ENCODE measurements at places on chromosomes 2 and 18.
A peak's percentile ranks its signal among the peaks of the same experiment; 100 is the strongest.

DNA sequence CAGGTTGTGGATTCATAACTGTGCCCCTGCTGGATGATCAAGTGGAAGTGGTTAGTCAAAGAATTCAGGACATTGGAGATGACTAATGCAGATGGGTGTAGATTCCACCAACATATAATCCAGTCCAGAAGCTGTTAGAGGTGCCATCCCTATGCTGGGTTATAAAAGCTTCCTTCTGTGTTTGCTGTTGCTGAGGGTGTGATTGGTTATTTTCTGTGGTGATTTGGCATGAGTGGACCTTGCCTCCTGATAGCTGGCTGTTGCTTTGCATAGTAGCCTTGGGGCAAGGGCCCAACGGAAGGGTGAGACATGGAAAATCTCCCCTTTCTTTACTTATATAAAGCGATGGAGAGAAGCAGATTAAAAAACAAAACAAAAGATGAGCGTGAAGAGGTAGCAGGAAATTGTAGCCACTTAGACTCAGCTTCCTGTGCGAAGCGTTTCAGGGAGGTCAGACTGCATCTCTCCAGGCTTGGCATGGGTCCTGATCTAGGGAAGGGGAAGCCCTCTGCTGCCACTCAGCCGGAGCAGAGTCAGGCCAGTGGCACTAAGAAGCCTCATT lies 190.4 kb downstream of the FMNL2 start:
- no peak for DNase-seq

DNA sequence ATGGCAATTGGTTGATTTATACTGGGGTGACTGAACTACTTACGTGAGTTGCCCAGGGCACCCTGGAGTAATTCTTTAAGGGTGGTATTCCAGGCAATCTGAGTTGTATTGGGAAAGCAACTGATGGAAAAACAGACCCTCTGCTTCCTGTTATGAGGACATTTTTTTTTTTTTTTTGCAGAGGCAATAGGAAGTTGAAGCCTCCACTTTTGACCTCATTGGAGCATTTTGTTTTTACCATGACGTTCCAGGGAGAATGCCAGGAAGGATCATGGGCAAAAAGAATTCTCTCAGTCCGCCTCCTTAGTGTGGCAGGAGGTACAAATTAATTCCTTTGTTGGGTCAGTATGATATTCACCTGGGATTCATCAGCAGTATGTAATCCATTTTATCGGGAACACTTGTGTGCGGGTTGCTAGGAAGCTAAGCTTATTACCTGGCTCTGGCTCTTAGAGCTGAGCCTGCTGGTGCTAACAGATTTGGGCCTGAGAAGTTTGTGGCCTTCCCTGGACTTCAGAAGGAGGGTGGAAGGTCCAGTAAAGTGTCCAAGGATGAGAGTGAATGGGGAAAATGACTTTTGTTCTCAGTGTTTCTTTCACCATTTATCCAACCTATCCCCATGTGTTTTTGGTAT lies 272.9 kb upstream of the EPAS1 start:
- DNase-seq: no peak

DNA sequence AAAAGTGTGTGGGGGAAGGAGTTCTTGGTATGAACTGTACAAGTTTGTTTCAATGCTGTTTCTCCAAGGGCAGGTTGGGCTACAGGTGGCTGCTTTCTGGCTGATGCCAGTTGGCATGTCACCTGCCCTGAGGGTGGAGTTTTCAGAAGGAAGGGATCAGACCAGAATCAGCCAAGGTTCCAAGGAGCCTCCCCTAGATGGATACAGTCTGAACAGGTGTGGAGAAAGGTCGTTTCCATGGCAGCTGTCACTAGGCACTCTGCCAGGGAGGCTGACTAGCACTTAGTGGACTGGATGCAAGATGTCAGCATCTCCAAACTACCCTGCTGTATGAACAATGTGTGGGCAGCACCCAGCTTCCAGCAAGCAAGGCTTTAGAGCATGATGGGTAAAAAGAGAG lies 444.4 kb upstream of the HNRNPA3 start:
- no peak for DNase-seq

- DNase-seq: no peak
Observed at GRCh38 chr2:68417926-68418325, 49.2 kb downstream of the FBXO48 start.

GRCh38 chr2:12935796-12936195 lies 219.1 kb downstream of the TRIB2 start:
- DNase-seq: no peak

GRCh38 chr2:224283466-224283965 lies 118.4 kb downstream of the FAM124B start:
- no peak for DNase-seq

DNA sequence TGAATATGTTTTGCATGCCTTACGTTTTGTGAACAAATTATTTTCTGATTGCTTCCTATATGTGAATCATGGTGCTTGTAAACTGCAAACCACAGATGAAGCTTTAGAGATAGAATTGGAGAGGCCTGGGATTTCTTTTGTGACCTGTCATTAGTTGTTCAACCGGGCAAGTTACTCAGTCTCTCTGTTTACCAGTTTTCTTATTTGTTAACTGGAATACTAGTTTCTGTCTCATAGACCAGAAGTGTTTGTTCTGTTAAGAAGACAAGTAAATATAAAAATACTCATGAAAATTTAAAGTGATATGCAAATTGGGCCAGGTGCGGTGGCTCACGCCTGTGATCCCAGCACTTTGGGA lies 27.3 kb downstream of the DGKD start:
- DNase-seq: no peak

- DNase-seq: no peak
Observed at GRCh38 chr2:222844323-222844722, 16.5 kb upstream of the ACSL3 start.

- no peak for DNase-seq
Observed at GRCh38 chr2:163595028-163595427, 140.8 kb downstream of the FIGN start.

GRCh38 chr2:233399306-233400225 lies 45.3 kb downstream of the DGKD start:
- peak; percentile 70 for DNase-seq

DNA sequence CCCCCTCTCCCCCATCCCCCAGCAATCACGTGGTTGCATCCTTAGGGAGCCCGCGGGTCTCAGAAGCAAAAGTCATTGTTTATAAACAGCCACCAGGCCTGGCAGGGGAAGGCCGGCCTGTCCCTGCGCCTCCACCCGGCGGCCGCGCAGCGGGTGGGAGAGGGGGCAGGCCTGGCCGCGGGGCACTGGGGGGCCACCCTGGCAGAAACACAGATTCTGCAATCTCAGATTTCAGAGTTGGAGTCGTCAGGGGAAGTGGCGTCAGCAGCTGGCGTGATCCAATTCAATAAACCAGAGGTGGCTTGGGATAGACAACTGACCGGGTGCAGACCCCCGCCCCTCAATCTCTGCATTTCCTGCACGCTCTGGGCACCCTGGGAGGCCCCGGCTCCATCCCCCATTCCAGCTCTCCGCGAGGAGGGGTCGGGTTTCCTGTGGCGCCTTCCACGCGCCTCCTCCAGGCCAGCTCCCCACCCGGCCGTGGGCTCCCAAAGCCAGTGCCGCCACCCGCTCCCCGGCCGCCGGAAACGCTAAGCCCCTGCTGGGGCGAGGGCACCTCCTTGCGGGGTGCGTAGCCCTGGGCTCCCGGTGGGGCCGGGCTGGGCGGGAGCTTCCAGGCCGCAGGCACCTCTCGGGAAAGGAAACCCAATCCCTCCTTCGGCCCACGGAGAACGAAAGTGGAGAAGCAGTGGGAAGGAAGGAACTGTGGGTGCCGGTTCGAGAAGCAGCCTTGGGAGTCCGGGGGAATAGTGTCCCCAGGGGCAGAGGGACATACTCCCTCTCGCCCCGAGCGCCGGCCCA lies 1.1 kb downstream of the BIN1 start:
- DNase-seq: peak; percentile 6

- no peak for DNase-seq
Observed at GRCh38 chr2:36052819-36053218, 302.8 kb upstream of the CRIM1 start.

DNA sequence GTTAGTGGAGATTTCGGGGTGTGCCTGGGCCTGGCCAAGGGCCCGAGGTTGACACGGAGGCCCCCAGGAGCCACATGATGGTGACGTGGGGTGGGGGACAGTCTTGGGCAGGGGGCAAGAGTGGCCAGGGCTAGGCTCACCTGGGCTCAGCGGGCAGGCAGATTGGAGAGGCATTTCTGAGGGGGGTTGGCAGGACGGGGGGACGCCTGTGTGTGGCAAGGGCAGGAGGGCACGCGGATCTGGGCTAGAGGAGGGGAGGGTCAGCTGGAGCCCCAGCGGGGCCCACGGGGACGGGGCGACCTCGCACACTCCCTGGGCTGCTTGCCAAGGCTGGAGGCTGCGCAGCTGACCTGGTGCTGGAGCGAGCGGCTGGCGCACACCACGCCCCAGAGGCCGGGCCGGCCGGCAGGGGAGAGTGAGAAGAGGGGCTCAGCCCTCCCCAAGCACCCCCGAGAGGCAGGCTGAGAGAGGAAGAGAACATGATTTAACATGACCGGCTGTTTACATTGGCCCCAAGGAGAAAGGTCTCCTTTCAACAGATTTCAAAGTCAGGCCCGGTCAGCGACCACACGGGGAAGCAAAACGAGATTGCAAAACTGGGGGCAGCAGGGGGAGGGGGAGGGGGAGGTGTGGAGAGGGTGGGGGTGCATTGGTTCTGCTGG lies 38.0 kb upstream of the SNED1 start:
- DNase-seq: no peak

GRCh38 chr2:75099521-75099922 lies 99.8 kb downstream of the TACR1 start:
- no peak for DNase-seq

- DNase-seq: no peak
Observed at GRCh38 chr2:208983486-208983885, 440.4 kb upstream of the MAP2 start.

DNA sequence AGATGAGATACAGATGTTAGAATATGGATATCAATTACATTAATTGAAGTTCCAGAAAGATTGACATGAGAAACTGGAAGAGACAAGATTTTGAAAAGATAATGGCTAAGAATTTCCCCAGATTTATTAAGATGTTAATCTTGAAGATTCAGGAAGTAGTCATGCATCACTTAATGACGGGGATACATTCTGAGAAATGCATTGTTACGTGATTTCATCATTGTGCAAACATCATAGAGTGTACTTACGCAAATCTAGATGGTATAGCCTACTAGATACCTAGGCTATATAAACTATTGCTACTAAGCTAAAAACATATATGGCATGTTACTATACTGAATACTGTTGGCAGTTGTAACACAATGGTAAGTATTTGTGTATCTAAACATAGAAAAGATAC lies 6.8 kb upstream of the CHMP3 start:
- DNase-seq: no peak

GRCh38 chr18:582465-582864 lies 2.3 kb downstream of the CETN1 start:
- DNase-seq: no peak

- DNase-seq: no peak
Observed at GRCh38 chr18:49608366-49609255, 46.8 kb downstream of the LIPG start.

DNA sequence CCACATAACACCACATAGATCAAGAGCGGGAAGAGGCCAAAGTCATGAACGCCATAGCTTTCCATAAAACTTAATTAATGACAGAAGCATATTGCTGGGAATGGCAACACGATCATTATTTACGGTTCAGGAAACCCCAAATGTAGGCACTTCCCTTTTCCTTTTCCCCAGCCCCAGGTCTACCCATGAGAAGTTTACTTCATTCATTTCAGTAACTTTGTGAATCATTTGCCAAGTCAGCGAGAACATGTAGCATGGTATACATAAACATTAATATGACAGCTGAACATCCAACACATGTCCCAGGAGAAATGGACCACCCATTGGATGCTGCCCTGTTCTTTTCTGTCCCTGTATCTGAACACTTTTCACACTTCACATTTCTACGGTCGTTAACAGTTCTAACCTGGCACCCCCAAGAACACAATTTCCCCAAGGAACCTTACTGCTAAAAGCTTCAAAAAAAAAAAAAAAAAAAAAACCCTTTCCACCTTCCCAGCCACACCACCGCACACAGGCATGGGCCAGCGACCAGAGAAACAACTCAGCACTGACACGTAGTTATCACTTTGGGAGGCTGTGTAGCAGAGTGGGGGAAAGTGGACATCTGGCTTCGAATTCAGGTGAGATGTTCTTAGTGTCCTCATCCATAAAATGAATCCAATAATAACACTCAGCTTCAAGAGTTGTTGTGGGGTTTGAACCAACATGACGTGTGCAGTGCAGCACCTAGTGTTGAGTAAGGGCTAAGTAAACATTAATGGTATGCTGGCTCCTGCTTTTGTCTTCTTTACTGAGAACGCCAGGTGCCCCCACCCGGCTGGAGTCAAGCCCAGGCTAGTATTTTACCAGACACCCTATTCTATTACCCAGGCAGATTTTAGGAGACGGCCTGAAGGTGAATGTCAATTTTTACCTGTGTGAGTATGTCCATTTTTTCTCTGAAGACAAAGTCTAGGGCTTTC lies 371.5 kb downstream of the LNPK start:
- DNase-seq: no peak

- DNase-seq: no peak
Observed at GRCh38 chr2:68741238-68741637, 6.6 kb downstream of the ARHGAP25 start.

DNA sequence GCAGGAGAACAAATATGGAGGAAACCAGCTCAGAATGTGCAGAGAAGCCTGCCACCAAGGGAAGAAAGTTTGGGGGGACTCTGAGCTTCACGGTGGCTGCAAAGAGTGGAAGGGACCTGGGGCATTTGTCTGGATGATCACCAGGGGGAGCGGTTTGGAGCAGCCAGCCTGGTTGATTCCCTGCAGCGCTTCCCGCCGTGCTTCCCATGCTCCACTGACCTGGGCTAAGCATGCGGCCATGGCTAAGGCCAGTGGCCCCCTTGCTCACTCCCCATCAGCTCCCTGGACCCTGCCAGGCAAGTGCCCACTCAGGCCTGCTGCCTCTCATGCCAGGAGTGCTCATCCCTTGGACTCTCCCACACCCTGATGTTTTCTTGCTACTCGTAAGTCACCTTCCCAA lies 27.0 kb downstream of the NTSR2 start:
- DNase-seq: no peak

DNA sequence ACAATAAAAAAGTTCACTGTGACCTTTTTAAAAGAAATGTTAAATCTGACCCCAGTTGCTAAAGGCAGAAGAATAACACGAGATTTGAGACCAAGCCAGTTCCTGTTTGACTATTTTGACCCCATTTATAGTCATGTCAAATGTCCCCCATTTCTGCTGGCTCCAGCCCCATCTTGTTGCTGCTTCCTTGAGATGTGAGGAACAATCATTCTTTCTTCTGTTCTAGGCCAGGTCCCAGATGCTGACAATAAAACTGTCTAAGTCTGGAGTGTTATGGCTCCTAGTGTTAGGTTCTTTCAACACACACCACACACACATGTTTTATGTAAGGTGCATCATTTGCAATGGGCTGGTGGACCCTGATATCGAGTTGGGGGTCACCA lies 92.0 kb upstream of the CYP1B1 start:
- no peak for DNase-seq

GRCh38 chr2:231666171-231667095 lies 41.9 kb upstream of the PTMA start:
- no peak for DNase-seq

GRCh38 chr2:29931818-29932217 lies 10.4 kb upstream of the ALK start:
- no peak for DNase-seq
